Activated T-helper 2 cell treated with anti-CD3 and anti-CD28 coated beads, Interferon-gamma antibody, Interleukin-2, Interleukin-4, amounts not matched to agents 10 μg/mL and 5 μg/mL and 100 μg/mL, durations not matched to agents 14 hours and 24 hours and 36 hours (primary cell): ENCODE measurements at places on chromosomes 12 and 14. TPM values are rescaled to one million over a fixed set of nuclear protein-coding genes. Genes with fewer than 3 reads are reported as not detected.

The NELL2 gene
- 7.7 and 10.2 TPM in 2 replicates for total RNA-seq

The CISTR gene
- not detected in 2 replicates for total RNA-seq

The CTDSP2 gene
- total RNA-seq = 62.5 and 65.2 TPM in 2 replicates

The TAS2R19 gene
- 3.1 and 3.6 TPM in 2 replicates for total RNA-seq

The UTP20 gene
- total RNA-seq = 34.6 and 35.6 TPM in 2 replicates

The LHX5 gene
- not detected in 2 replicates for total RNA-seq

The LRFN5 gene
- not detected in 2 replicates for total RNA-seq

The CLEC7A gene
- not detected in 2 replicates for total RNA-seq

DNA sequence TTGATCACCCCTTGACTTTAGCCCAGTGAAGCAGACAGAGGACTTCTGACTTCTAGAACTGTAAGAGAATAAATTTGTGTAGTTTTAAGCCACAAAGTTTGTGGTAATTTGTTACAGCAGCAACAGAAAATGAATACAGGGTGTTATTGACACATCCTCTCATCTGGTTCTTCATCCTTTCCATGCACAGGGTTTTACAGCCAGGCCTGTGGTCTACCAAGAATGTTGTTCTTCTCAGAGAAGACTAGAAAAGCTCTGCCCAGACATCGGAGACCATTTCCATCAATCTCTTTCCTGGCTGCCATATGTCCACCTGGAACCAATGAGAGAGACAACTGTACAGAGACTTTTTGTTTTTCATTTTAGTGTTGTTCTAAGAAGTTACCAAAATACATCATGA is 308.2 kb upstream of the AMIGO2 start:
- no peak for DNase-seq

- DNase-seq = no peak
Observed at GRCh38 chr12:15777355-15778012, 11.7 kb downstream of the EPS8 start.

DNA sequence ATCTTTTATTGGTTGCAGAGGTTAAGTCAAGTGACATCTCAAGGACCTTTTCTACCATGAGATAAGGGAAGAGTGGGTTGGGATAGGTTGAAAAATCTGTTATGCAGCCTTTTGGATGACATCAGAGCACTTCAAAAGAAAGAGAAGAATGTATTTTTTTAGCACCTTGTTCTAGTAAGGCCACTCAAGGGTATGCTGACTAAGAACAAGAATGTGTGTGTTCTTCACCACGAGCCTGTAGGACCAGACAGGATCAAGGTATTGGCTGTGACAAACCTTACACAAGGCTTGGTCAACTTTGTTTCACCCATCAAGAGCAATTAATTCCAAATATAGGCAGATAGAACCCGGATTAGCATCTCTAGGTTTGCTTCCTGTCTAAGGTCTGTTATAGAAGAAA is 142.5 kb downstream of the SAMD4A start:
- DNase-seq = no peak

GRCh38 chr12:91965781-91966180 is 179.9 kb downstream of the BTG1 start:
- no peak for DNase-seq

DNA sequence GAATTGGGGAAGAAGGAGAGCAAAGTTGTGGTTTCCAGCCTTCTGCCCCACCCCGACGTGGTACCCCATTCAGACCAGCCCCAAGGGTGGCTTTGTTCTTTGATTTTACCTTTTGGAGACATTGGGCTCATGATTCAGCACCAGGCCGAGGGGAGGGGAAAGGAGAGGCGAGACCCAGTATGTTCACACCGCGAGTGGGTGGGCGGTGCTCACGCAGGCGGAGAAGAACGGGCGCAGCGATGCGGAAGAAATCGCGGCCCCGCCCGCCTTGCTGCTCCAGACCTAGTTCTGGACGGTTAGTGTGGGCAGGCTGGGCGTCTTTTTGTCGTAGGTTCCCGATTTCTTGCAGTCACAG is 963 bp downstream of the ATL1 start:
- DNase-seq = peak; percentile 22

DNA sequence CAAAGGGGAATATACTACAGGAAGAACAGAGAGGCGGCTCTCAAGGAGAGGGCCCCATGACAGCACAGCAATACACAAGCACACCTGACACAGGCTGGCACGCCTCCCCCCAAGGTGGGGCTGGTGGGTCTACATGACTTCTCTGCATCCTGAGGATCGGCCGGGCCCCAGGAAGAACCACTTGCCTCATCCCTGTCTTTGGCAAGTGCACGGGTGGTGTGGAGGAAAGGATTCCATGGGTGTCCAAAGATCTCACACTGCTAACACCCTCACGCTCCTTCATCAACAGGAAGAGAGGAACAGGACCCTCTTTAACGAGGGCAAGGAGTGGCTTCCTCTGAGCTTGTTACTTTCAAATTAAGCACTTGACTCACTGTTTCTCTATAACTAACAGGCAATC is 7.3 kb downstream of the VAMP1 start:
- DNase-seq = no peak

GRCh38 chr14:33941718-33942117 is 9.2 kb downstream of the EGLN3 start:
- DNase-seq = no peak

- no peak for DNase-seq
Observed at GRCh38 chr14:24798911-24799462, 165.0 kb upstream of the GZMB start.

DNA sequence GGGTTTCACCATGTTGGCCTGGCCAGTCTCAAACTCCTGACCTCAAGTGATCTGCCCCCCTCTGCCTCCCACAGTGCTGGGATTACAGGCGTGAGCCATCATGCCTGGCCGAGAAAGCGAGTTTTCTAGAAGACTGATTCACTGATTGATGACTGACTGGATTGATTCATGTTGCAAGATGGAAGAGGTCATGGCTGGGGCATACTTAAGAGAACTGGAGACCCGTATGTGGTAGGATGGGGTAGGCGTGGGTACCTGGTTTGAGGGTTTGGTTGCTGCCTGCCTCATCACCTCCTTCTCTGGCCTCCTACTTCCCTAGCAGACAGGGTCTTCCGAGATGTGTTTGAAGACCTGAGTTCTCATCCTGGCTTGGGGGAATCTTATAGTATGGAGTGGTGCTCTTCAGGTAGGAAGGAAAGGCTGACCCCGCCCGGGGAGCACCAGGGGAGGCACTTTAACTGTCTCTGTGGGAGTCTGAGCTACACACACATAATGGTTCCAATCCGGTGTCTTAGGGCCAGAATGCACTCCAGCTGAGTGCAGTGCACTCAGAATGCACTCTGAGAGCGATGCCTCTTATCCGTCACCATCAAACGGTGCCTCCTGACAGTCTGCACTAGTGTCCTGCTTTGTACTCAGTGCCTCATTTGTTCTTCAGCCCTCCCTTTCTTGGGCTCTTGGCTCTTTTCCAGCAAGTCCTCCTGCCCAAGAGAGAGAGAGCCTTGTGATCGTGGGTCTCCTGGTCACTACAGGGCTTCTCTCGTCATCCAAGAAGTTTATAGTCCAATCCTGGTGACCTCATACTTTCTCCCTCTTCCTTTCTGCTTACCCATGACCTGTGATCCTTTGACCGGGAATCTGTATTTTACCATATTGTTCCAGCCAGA is 19.7 kb downstream of the PLEKHG3 start:
- no peak for DNase-seq

DNA sequence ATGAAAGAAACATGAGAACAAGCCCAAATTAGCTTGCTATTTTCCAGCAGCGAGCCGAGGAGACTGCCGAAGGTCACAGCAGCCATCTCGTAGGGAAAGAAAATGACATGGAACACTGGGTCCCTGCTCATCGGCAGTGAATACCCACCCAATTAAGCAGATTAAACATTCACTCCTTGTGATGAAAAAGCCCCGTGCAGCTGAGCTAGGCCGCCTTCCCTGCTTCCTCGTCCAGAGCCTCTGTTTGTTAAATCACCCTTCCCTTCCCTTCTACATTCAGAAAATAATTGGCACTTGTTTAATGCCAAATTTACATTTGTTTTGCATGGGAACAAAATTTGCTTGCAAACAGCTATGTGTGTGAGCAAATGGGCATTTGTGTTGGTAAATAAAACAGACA is 342.5 kb downstream of the RMST start:
- DNase-seq = no peak

DNA sequence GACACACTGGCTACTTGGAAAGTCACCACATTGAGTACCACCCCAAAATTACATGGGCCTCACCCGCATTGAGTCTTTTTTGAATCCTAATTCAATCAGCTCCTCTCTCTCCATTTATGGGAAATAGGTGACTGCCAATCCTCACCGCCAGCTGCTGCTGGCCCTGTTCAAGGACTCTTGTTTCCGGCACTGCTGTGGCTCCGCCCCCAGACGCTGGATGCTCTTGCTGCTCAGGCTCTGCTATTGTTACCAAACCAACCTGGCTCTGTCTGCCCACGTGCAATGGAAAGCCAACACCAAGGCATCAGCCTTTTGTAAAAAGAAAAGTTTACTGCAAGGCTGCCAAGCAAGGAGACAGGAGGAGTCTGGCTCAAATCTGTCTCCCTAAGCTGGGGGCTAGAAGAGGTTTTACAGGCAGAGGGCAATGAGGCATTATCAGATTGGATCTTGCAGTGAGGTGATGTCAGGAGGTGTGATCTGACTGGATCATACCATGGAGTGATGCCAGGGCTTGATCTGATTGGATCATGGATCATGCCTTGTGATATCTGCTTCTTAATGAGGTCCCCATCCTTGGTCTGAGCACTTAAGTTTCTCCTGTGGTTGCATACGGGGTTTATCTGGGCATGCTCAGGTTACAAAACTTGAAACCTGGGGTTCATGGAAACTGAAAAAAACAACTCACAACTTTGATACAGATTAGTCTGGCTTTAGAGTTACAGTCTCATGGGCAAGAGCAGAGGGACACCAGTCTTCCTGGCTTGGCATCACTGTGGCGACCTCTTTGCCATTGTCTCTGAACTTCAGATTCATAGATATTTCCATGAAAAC is 117.1 kb upstream of the SLC35F4 start:
- no peak for DNase-seq

DNA sequence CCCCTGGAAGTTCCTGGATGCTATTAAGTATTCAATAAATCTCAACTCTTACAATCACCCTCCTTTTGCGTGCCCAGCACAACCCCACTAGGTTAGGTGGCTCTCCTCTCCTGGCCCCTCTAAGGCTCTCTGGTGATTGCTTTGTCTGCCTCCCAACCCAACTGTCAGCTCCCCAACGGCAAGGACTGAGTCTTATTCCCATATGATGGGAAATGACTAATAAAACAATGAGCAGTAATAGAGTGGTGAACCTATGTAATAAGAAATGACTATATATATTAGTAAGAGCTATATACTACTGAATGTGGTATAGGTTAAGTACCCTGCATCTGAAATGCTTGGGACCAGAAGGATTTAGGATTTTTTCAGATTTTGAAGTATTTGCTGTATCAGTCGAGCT is 8.1 kb downstream of the APPL2 start:
- no peak for DNase-seq
